ENCODE measurements at places on chromosomes 4 and X.

DNA sequence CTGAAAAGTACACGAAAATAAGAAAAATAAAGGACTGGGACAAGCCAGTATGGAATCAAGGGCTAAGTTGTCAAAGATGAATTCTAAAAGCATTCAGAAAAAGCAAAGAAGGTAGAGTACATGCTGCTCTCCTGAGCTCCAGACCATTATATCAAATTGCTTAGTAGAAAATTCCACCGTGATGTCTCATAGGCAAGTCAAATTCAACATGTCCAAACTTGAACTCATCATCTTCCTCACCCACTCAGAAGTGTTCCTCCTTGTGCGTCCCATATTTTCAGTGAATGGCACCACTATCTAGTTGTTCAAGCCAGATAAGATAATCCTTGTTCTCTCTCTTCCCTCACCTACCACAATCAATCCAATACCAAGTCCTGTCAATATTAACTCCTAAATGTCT is 37.5 kb upstream of the IL13RA2 start:
- no peak for DNase-seq

GRCh38 chrX:154979629-154980028 is 42.9 kb downstream of the F8 start:
- no peak for DNase-seq

GRCh38 chr4:48247142-48247877 is 22.3 kb downstream of the TEC start:
- DNase-seq, result peak; percentile 44

GRCh38 chr4:16202598-16202997 is 23.7 kb downstream of the TAPT1 start:
- DNase-seq, result no peak

GRCh38 chr4:26451597-26451996 is 38.7 kb downstream of the CCKAR start:
- DNase-seq, result no peak

GRCh38 chr4:186030399-186030775 is 38.6 kb upstream of the TLR3 start:
- DNase-seq, result no peak

DNA sequence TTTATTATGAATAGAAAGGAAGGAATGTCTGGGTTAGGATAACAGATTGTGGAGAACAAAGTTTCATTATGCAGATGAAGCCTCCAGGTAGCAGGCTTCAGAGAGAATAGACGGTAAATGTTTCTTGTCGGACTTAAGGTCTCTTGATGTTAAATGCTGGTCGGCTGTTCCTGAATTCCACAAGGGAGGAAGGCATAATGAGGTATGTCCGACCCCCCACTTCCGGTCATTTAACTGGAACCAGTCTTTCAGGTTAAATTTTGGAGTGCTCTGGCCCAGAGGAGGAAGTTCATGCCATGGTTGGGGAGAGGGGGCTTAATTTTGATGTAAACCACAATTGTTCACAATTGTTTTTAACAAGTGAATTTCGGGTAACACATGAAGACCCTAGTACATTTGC is 158.1 kb upstream of the VCX3A start:
- no peak for DNase-seq

DNA sequence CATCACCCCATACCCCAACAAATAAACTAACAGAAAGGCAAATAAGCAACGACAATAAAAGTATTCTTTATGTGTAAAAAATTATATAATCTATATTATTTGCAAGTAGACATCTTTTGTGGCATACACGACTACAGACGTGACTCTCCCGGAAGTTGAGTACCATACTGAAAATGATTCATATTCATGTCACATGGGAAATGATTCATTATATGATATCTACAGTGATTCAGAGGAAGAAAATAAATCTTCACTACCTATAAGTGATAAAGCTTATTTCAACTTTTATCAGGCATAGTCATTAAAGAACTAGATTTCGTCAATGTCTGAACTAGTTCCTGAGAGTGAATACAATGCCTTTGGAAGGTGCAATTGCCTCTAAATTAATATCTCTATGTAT is 4.6 kb upstream of the ANTXR2 start:
- no peak for DNase-seq

- DNase-seq, result no peak
Measured at GRCh38 chrX:41526925-41527324, 79.8 kb downstream of the NYX start.

DNA sequence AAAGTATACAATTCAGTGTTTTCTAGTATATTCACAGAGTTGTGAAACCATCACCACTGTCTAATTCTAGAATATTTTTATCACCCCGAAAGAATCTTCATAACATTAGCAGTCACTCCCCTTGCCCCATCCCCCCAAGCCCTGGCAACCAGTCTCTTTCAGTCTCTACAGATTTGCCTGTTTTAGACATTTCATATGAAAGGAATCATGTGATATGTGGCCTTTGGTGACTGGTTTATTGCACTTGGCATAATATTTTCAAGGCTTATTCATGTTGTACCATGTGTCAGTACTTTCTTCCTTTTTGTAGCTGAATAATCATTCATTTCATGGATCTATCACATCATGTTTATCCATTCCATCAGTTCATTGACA is 371.7 kb downstream of the AFF2 start:
- no peak for DNase-seq

- no peak for DNase-seq
Measured at GRCh38 chr4:54187148-54187547, 41.9 kb upstream of the PDGFRA start.

GRCh38 chrX:47240619-47241018 is 7.8 kb downstream of the USP11 start:
- DNase-seq, result no peak

GRCh38 chrX:73262991-73263390 is 48.3 kb upstream of the NAP1L2 start:
- DNase-seq, result no peak

GRCh38 chr4:165963621-165964020 is 90.6 kb downstream of the TLL1 start:
- DNase-seq, result no peak

DNA sequence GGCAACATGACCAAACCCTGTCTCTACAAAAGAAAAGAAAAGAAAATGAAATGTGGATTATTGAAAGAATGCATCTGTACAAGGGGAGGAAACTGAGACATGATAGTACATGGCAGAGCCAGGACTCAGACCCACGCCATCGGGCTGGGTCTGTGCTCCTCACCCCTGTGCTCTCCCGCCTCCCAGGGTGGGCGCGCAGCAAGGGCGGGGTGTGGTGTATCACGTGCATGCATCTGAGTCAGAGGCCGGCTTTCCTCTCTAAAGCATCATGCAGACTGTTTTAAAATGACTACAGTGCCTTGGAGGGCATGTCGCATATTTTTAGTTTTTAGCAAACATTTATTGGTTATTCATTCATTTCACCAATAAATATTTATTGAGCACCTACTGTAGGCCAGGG is 47.8 kb downstream of the HTT-AS start:
- no peak for DNase-seq

DNA sequence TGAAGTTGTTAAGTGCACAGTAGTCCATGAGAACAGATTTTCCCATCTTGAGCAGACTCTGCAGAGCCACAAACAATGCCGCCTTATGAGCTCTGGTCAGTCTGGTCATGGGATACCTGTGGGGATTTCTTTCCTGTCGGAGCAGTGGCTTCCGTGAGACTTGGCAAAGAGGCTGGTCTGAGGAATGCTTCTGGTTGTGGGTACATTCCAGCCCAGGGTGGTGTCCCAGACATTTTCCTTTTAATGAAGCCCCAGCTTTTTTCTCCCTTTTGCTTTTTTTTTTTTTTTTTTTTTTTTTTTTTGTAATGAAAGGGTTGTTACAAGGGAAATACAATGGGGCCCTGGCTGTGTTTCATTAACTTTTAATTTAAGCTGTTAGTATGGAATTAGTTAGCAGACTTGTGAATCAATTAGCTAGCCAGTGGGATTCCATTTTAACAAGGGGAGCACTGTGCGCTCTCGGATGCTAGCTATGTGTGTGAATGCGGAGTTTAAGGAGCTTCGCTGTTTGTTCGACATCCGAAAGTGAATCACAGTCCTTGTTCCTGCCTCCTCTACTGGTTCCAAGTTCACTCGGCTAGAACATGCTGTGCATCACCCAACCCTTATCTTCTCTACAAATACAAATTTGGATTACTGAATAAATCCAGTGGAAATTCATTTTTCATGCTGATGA is 225.1 kb downstream of the CBR4 start:
- no peak for DNase-seq

DNA sequence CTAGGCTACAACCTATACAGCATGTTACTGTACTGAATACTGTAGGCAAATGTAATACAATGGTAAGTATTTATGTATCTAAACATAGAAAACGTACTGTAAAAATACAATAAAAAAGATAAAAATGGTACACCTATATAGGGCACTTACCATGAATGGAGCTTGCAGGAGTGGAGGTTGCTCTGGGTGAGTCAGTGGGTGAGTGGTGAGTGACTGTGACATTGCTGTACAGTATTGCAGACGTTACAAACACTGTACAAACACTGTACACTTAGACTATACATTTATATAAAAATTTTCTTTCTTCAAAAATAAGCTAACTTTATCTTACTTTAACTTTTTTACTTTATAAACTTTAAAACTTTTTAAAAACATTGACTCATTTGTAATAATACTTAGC is 190.3 kb upstream of the NR3C2 start:
- DNase-seq, result no peak

DNA sequence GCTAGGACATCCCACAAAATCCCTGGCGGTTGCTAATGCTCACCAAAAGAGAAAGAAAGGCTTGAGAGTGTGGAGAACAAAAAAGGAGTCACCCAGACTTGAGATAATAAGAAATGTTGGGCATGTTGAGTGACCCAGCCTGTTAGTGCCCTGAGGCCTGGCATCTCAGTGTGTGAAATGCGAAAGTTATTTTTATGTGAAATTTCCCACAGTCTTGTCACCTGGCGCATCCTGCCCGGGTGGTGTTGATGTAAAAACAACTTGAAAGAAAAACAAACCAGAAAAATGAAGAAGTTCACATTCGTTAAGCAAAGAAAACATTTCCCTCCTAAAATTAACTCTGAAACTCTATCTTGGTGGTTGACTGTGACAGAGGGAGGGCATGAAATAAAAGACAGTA is 495.2 kb downstream of the MID1IP1 start:
- no peak for DNase-seq

DNA sequence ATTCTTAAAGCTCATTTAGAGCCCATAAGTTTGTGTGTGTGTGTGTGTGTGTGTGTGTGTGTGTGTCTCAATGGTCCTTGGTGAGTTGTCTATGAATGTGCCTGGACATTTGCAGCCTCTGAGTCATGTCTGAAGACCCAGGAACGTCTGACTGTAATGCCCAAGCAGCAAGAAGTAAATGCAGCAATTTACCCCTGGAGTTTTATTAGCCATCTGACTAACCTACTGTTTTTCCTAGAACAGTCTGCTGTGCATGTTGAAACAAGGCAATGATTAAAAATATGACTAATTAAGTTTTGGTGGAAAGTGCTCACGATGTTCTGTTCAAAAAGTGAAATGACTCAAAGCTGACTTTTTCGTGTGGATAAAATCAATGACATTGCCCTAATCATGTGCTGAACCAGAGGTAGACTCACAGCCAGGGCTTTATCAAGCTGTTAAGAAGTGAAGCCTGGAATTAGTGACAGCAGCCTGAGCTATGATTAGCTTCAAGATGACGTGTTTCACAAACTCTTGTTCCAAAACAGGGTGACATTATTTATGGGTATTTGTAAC is 201.6 kb downstream of the CPE start:
- DNase-seq, result no peak

DNA sequence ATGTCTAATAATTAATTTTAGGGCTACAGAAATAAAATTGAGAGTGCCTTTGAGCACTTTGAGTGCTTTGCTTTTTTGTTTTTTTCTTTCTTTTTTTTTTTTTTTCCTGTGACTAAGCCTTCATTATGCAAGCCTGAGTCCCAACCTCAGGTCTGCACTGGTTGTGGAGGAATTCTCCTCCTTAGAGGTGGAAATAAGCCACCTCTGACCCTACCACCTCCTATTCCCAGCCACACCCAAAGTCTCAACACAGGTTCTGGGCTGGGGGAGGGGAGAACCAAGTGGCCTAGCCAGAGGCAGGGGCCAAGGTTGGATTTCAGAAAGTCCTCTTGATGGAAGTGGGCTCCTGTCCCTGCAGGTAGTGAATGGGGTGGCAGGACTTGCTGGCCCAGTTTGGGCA is 180.2 kb downstream of the ARAP2 start:
- no peak for DNase-seq

DNA sequence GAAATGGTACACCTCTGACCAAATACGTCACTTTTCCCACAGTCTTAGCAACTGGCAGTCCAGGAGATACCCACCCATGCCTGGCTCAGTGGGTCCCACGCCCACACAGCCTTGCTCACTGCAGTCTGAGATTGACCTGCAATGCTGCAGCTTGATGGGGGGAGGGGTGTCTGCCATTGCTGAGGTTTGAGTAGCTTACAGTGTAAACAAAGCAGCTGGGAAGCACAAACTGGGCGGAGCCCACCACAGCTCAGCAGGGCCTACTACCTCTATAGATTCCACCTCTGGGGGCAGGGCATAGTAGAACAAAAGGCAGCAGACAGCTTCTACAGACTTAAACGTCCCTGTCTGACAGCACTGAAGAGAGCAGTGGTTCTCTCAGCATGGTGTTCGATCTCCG is 52.7 kb downstream of the AMER1 start:
- no peak for DNase-seq

Measured in GM06990 (cell line).